Ovary (tissue), 10 donors: ENCODE measurements at places on chromosomes 16 and 17. TPM values are rescaled to one million over a fixed set of nuclear protein-coding genes. Genes with fewer than 3 reads are reported as not detected.
A peak's percentile ranks its signal among the peaks of the same experiment; 100 is the strongest.

GRCh38 chr16:30535106-30535776 is 583 bp upstream of the ZNF747 start:
- no peaks in the 10 kb centered on the region for H3K36me3 ChIP-seq
- peak overlapping the region; percentile 76 for H3K27ac ChIP-seq
- H3K4me3 ChIP-seq: peak overlapping the region; percentile 64

GRCh38 chr17:30230596-30231125 is 4.8 kb downstream of the SLC6A4 start:
- no peak overlapping the region for H3K27ac ChIP-seq
- no peaks in the 10 kb centered on the region for H3K36me3 ChIP-seq
- H3K27me3 ChIP-seq: no peaks in the 10 kb centered on the region
- no peak for DNase-seq

GRCh38 chr16:27920391-27920891 is 143.1 kb downstream of the GSG1L start:
- H3K36me3 ChIP-seq: no peaks in the 10 kb centered on the region
- H3K27me3 ChIP-seq: no peaks in the 10 kb centered on the region
- H3K27ac ChIP-seq: no peak overlapping the region
- no peak for DNase-seq

DNA sequence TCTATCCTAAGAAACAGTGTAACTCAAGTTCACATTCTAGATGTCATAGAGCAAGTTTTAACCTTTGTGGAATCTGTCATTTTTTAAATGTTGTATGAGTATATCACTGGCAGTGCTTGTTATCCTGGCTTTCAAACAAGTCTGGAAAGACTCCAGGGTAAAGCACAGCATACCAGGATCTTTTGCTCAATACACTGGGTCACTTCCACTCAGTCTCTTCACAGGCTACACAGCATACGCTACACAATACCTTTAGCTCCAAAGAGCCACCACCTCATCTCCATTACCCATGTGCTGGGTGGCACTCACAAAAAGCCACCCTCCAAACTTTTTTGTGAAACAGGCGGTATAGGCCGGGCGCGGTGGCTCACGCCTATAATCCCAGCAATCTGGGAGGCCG is 69.5 kb downstream of the PARN start:
- H3K36me3 ChIP-seq: no peaks in the 10 kb centered on the region
- no peak overlapping the region for H3K27ac ChIP-seq
- no peak overlapping the region for H3K4me3 ChIP-seq
- no peak for DNase-seq
- no peaks in the 10 kb centered on the region for H3K27me3 ChIP-seq
- peaks cover under 1% of the 10 kb centered on the region for H3K4me1 ChIP-seq

GRCh38 chr16:86566601-86566965 is at the start of gene FOXC2:
TSS of gene FOXC2 (plus strand) at chr16:86566829. CDS start at chr16:86567336, 507 bp downstream.
- DNase-seq: peak; percentile 76
- peak within 1 kb of the TSS; percentile 22 for H3K4me3 ChIP-seq
- H3K27ac ChIP-seq: peak within 1 kb of the TSS; percentile 24
- H3K36me3 ChIP-seq: no peaks in the 10 kb centered on the region

GRCh38 chr17:50353600-50354195 is 7.8 kb downstream of the XYLT2 start:
- no peaks in the 10 kb centered on the region for H3K36me3 ChIP-seq
- H3K4me1 ChIP-seq: peaks cover 8% of the 10 kb centered on the region
- no peak overlapping the region for H3K27ac ChIP-seq
- no peaks in the 10 kb centered on the region for H3K27me3 ChIP-seq
- no peak overlapping the region for H3K4me3 ChIP-seq

DNA sequence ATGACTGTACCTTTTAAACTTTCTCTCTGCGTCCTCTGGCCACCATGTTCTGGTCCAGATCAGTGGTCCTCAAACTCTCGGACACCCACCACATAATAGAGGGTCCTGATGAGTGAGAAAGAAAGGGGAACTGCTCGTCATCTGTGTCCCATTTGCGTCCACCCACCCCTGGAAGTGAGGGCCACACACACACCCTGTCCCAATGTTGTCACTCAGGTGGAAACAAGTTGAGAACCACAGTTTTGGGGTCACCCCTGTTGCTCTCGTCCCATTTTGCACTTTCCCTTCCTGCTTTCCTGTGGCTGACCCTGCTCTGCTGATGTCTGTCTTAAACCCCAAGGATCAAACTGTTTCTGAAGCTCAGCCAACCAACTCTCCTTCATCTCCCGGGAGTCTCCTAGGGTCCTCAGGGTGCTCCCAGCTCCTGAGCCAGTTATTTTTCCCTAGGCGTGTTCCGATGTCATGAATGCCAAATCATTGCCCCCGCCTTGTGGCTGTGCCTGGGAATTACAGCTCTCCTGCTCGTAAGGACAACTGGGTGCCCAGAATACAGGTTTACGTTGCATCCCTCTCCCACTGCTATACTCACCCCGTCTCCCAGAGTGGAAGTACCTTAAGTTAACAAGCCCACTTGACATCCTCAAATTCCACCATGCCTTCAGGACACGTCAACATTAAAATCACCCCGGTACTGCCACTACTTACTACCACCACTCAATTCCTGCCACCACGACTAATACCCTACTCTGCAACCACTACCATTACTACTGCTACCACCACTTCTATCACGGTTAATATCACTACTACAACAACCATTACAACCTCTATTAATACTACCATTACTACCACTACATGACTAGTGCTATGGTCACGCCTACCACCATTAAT is 26.0 kb upstream of the HNF1B start:
- no peaks in the 10 kb centered on the region for H3K36me3 ChIP-seq
- no peak for DNase-seq
- H3K4me3 ChIP-seq: no peak overlapping the region
- H3K27ac ChIP-seq: no peak overlapping the region
- H3K27me3 ChIP-seq: no peaks in the 10 kb centered on the region

DNA sequence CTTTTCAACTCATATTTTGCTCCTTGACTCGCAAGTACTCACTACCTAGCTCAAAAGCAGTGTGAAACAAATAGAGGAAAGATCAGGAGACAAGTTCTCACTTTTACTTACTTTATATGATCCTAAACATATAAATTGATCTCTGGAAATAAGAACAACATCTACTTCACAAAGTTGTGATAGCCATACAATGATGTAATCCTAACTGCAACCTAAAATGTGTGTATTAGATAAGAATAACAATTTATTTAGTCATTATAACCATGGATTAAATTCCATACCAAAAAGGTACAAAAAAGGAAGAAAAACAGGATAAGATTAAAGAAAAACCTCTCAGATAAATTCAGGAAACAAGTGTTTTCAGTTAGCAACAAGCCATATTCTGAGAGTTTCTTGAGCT is 103.4 kb downstream of the CDC27 start:
- no peak overlapping the region for H3K4me3 ChIP-seq
- no peaks in the 10 kb centered on the region for H3K27me3 ChIP-seq

- no peak for DNase-seq
- no peaks in the 10 kb centered on the region for H3K36me3 ChIP-seq
- no peaks in the 10 kb centered on the region for H3K27me3 ChIP-seq
- H3K4me3 ChIP-seq: no peak overlapping the region
- no peak overlapping the region for H3K27ac ChIP-seq
- H3K4me1 ChIP-seq: peaks cover 20% of the 10 kb centered on the region
These were observed 36.6 kb downstream of the ANKRD11 start for GRCh38 chr16:89453501-89454321.

GRCh38 chr17:73272906-73273218 is 11.2 kb upstream of the CPSF4L start:
- no peak for DNase-seq
- no peak overlapping the region for H3K4me3 ChIP-seq
- H3K36me3 ChIP-seq: no peaks in the 10 kb centered on the region
- H3K4me1 ChIP-seq: peaks cover 8% of the 10 kb centered on the region
- H3K27ac ChIP-seq: no peak overlapping the region

GRCh38 chr17:43013296-43013695 is 6.7 kb downstream of the IFI35 start:
- H3K36me3 ChIP-seq: no peaks in the 10 kb centered on the region
- no peaks in the 10 kb centered on the region for H3K27me3 ChIP-seq
- H3K4me1 ChIP-seq: peaks cover 5% of the 10 kb centered on the region
- no peak overlapping the region for H3K4me3 ChIP-seq

GRCh38 chr17:74957935-74958740 is 14.4 kb downstream of the HID1 start:
- no peaks in the 10 kb centered on the region for H3K27me3 ChIP-seq
- H3K27ac ChIP-seq: no peak overlapping the region
- no peaks in the 10 kb centered on the region for H3K36me3 ChIP-seq
- no peaks in the 10 kb centered on the region for H3K4me1 ChIP-seq

- no peak for DNase-seq
- no peaks in the 10 kb centered on the region for H3K4me1 ChIP-seq
- no peaks in the 10 kb centered on the region for H3K36me3 ChIP-seq
- no peak overlapping the region for H3K27ac ChIP-seq
These were observed 622 bp downstream of the HOXB6 start for GRCh38 chr17:48603959-48604769.

- peaks cover 22% of the 10 kb centered on the region for H3K4me1 ChIP-seq
- H3K27ac ChIP-seq: no peak overlapping the region
- no peak overlapping the region for H3K4me3 ChIP-seq
- DNase-seq: no peak
These were observed 185.9 kb downstream of the SEC14L1 start for GRCh38 chr17:77326636-77327035.

GRCh38 chr17:16971458-16972338 is at the start of gene TNFRSF13B:
TSS of gene TNFRSF13B (minus strand) at chr17:16972118. CDS start at chr17:16972075, 43 bp downstream.
- H3K4me3 ChIP-seq: no peak within 1 kb of the TSS
- DNase-seq: no peak
- H3K4me1 ChIP-seq: no peaks in the 10 kb centered on the region
- H3K36me3 ChIP-seq: no peaks in the 10 kb centered on the region
- H3K27me3 ChIP-seq: no peaks in the 10 kb centered on the region
- no peak within 1 kb of the TSS for H3K27ac ChIP-seq

DNA sequence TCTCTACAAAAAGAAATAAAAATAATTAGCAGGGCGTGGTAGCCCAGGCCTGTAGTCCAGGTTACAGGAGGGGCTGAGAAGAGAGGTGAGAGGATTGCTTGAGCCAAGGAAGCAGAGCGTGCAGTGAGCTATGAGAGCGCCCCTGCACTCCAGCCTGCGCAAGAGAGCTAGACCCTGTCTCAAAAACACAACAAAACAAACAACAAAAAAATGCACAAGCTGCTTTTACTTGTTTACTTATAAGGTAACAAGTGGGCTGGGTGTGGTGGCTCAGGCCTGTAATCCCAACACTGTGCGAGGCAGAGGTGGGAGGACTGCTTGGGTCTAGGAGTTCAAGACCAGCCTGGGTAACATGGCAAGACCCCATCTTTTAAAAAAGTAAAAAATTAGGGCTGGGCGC is 1.7 kb downstream of the CYTH1 start:
- H3K4me1 ChIP-seq: no peaks in the 10 kb centered on the region
- H3K27ac ChIP-seq: no peak overlapping the region
- H3K4me3 ChIP-seq: no peak overlapping the region
- no peak for DNase-seq
- no peaks in the 10 kb centered on the region for H3K27me3 ChIP-seq

GRCh38 chr16:23257682-23258081 is 44.4 kb upstream of the SCNN1B start:
- H3K27ac ChIP-seq: no peak overlapping the region
- no peak for DNase-seq
- H3K36me3 ChIP-seq: no peaks in the 10 kb centered on the region

DNA sequence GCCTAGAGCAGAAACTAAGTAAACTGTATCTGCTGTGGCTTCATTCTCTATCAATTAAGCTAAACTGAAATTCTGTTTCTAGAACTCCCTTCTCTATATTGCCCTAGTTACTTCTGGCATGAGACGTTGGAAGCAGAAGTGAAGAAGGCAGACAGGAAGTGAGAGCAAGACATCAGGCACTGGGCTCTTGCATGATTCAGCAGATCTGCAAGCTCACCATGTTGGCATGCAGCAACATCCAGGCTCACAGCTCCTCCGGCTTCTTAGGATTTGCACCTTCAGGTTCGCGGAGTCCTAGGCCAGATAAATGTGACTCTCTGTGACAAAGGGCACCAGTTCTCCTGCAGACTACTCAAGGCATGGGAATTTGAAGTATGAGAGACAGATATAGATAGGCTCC is 148.3 kb downstream of the CDH8 start:
- no peak overlapping the region for H3K27ac ChIP-seq
- no peaks in the 10 kb centered on the region for H3K36me3 ChIP-seq
- no peaks in the 10 kb centered on the region for H3K27me3 ChIP-seq
- H3K4me3 ChIP-seq: no peak overlapping the region
- DNase-seq: no peak

DNA sequence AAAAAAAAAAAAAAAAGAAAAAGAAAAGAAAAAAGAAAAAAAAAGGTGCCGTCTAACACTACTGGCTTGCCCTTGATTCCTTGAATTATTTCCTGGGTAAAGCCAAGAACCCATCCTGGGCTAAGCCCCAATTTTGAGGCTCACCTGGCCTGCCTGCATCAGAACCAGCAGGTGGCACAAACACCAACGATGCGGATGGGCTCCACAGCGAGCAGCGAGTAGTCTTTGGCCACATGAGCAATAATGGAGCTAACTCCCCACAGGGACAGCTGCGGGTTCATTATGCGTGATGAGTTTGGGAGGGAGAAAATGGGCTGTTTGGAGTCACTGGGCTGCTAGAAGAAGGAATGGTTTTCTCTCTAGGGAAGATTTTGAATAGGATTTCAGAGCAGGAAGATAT is 91.1 kb downstream of the ASIC2 start:
- H3K4me1 ChIP-seq: no peaks in the 10 kb centered on the region
- DNase-seq: no peak
- no peaks in the 10 kb centered on the region for H3K36me3 ChIP-seq
- H3K27me3 ChIP-seq: no peaks in the 10 kb centered on the region

DNA sequence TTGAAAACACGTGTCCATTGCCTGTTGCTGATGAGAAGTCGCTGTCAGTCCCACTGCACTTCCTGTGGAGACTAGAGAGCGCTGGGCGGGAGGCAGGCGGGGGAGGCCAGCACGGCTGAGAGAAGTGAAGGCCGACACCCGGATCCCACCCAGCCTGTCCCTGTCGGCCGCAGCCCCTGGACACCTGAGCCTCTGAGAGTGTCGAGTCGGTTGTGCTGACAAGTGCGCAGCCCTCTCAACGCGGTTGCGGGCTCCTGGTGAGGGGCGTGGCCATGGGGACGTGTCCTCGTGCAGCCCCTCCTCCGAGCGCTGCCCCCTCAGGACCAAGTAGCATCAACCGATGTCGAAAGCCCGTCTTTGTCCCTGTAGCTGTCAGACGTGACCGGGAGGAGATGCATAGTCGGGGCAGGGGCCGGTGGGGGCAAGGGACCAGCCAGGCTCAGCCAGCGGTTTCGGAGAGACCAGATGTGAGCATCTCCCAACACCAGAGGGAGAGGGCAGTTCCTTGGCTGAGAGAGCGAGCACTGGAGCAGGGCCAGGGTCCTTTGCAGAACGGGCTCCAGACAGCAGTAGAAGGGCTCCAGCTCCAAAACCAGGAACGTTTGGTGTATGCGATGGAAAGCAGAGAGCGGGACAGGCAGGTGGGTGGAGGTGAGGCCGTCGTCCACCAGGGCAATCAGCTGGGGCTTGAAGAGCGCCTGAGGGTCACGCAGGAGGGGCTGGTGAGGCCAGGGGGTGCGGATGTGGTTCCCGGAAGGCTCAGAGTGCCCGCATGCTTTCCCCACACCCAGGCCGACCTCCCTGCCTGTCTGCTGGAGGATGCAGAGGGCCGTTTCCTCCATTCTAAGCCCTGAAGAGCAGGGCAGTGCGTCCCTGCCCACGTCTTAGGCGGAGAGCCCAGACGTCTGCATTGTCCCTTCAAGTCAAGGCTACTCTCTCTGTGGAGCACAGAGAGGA is 43.3 kb upstream of the CHMP6 start:
- H3K4me3 ChIP-seq: no peak overlapping the region
- no peak overlapping the region for H3K27ac ChIP-seq
- H3K4me1 ChIP-seq: no peaks in the 10 kb centered on the region
- H3K36me3 ChIP-seq: no peaks in the 10 kb centered on the region

COX4I1 gene
- total RNA-seq: 401 TPM

BAHCC1 gene
- total RNA-seq: 31.9 TPM

SLC12A3 gene
- total RNA-seq: not detected

PRCD gene
- total RNA-seq: 3.5 TPM

DBNDD1 gene
- 2.7 TPM for total RNA-seq

ZSCAN10 gene
- not detected for total RNA-seq
